NCI-H460 (cell line): ENCODE measurements at places on chromosomes 12 and 14. TPM values are rescaled to one million over a fixed set of nuclear protein-coding genes. Genes with fewer than 3 reads are reported as not detected.
A peak's percentile ranks its signal among the peaks of the same experiment; 100 is the strongest.

DNA sequence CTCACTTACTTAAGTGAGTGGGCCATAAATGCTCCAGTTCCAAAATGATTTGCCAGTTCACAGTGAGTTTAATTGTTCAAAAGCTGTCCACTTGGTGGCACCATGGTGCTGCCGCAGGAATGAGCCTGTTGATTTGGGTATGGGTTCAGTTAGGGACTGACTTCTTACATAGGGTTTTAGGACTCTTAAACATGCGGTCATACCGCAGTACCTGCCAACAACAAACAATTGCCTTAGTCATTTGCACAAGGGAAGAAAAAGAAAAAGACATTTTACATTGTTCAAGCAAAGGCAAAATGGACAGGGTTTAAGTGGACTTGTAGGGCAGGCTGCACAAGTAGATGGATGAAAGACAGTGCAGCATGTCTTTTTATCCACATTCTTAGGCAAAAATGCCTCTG lies 80.0 kb upstream of the DBX2 start:
- DNase-seq: peak; percentile 60

GRCh38 chr12:72089678-72090077 lies 151.0 kb downstream of the TPH2 start:
- no peak for DNase-seq

Gene SLC5A8
- not detected in 2 replicates for total RNA-seq

Gene ARID4A
- 8.0 and 8.1 TPM in 2 replicates for total RNA-seq

DNA sequence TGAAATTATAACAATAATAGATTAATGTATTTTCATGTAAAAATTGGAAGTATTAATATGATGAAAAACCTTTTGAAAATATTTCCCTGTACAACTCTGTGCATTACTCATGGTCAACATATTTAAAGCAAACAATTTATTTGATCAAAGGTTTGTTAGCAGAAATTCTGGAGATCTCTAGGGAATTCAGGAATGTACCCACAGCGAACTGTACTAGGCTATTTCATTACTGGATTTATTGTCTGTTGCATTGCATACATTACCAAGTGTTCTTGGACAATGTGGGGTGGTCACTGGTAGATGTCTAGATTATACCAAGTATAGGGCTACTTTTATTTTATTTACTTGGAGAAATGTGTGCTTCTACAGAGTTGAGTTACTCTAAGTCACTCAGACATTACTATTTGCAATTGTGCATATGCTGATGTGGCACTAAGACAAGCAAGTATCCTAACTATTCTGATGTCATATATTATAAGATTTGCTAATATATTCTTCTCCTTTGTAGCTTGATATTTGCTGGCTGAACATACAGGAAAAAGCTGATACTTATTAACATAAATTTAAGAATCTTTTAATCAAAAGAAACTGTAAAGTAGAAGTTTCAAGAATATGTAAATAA lies 323.3 kb downstream of the CCER1 start:
- no peak for DNase-seq
